Stimulated activated CD8-positive, alpha-beta memory T cell treated with anti-CD3 and anti-CD28 coated beads, Interleukin-15, amount 100 ng/mL, for 4 hours (primary cell): ENCODE measurements at places on chromosomes 6 and 20.

DNA sequence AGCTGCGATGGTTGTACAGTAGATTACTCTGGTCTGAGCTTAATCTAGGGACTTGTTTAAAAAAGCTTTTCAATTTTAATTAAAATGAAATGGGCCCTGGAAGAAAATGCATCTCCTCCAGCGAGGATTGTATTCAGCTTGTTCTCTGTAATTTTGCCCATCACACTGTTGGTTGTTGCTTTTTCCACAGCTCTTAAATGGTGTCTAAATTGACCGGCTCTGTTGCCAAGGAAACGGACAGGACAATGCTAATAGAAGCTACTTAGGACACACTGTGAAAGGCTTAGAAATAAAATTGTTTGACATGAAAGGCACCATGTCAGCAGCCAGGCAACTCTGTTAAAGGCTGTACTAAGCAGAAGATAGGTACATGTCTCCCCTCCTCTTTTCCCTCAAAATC is 116.7 kb upstream of the NRSN1 start:
- no peak for DNase-seq

DNA sequence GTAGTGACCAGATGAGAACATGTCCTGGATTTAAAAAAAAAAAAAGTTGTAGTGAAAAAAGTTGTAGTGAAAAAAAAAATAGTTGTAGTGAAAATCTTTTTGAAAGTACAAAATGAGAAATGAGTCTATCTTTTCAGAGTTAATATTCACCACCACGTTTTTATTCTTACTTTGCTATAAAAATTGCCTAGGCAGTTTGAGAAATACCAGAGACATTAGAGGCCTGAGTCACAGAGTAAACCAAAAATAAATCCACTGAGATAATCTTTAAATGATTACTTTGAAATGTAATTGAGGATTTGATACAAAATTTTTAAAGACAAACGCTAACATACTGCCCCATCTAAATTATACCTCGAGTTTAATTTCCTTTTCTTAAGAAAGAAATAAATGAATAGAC is 101.2 kb upstream of the TIAM2 start:
- no peak for DNase-seq

- DNase-seq = no peak
Measured at GRCh38 chr6:115882174-115882573, 178.5 kb downstream of the FRK start.

- no peak for DNase-seq
Measured at GRCh38 chr20:10007747-10008146, 27.0 kb upstream of the ANKEF1 start.

- DNase-seq = no peak
Measured at GRCh38 chr6:148164645-148165044, 178.0 kb upstream of the SASH1 start.

- no peak for DNase-seq
Measured at GRCh38 chr20:21661488-21662055, 43.9 kb upstream of the PAX1 start.

DNA sequence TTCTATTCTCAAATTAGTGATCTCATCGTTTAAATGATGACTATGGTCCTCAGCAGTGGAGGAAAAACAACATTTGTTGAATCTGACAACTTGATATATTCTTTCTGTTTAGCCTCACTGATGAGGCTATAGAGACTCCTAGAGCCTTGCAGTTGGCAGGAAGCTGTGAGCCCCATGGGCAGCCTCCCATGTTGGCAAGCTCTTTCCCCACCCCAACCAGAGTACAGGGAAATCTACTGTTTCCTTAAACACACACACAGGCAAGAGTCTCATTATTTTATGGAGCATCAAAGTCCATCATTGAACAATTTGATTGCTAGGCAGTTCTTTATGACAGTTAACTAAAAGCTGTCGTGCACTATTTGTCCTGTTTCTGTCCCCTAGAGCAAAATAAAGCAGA is 498.2 kb upstream of the CITED2 start:
- DNase-seq = no peak

DNA sequence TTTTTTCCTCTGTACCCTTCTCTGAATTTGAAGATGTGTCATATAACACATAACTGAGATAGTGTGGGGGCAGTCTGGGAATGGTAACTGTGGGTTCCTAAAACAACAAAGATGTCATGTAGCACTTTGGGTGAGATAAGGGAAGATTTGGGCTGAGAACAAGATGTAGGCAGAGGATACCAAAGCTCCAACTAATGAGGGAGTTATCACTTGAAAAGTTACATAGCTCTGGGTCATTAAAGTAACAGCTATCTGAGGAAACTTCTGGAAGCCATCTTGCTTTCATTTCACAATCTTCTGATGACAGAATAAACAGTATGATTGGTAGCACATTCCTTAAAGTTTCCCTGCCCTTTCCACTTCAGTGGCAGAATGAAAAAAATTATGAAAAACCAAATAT is 255.4 kb downstream of the TBX18 start:
- DNase-seq = no peak

GRCh38 chr6:42227173-42227850 is 9.7 kb upstream of the MRPS10 start:
- DNase-seq = no peak

GRCh38 chr6:53556986-53557715 is 12.2 kb upstream of the GCLC start:
- DNase-seq = no peak
